Right renal pelvis (tissue), 4 donors: ENCODE measurements at places on chromosomes 4 and X.

GRCh38 chrX:120242813-120243212 is 7.8 kb upstream of the ZBTB33 start:
- DNase-seq, result no peak

GRCh38 chr4:36264207-36264826 is 17.1 kb upstream of the DTHD1 start:
- DNase-seq, result no peak

- no peak for DNase-seq
Observed at GRCh38 chr4:4857001-4857808, 2.3 kb upstream of the MSX1 start.

DNA sequence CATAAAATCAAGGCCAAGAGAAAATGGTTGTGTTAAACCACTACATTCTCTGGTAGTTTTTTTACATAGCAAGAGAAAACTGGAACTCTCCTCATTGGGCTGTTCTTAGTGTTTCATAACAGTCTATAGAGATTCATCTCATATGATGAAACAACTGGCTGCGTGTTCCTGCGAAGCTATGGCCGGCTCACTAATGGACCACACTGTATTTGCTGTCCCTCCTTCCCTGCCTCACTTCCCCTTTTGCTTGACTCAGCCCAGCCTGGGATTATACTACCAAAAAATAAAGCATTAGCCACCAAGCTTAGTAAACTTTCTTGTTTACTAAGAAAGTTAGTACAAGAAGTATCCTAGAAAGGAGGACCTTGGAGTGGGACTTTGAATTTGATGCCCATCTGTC is 31.6 kb upstream of the LSM6 start:
- no peak for DNase-seq

DNA sequence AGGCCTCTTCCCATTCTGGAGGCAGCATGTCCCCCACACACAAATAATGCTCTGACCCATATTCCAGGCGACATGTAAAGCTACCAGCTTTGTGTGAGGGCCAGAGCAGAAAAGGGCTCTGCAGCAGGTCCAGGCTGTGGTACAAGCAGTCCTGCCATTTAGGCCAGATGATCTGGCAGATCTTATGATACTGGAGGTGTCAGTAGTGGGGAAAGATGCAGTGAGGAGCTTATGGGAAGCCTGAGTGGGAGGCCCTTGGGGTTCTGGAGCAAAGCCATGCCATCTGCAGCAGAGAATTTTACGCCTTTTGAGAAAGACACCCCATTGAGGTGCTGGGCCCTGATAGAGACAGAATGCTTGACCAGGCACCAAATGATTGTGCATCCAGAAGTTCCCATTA is 7.7 kb downstream of the SYN1 start:
- no peak for DNase-seq

- no peak for DNase-seq
Observed at GRCh38 chr4:74451214-74451661, 6.3 kb downstream of the AREG start.

GRCh38 chr4:188287169-188287894 is 148.1 kb downstream of the TRIML1 start:
- DNase-seq, result no peak

DNA sequence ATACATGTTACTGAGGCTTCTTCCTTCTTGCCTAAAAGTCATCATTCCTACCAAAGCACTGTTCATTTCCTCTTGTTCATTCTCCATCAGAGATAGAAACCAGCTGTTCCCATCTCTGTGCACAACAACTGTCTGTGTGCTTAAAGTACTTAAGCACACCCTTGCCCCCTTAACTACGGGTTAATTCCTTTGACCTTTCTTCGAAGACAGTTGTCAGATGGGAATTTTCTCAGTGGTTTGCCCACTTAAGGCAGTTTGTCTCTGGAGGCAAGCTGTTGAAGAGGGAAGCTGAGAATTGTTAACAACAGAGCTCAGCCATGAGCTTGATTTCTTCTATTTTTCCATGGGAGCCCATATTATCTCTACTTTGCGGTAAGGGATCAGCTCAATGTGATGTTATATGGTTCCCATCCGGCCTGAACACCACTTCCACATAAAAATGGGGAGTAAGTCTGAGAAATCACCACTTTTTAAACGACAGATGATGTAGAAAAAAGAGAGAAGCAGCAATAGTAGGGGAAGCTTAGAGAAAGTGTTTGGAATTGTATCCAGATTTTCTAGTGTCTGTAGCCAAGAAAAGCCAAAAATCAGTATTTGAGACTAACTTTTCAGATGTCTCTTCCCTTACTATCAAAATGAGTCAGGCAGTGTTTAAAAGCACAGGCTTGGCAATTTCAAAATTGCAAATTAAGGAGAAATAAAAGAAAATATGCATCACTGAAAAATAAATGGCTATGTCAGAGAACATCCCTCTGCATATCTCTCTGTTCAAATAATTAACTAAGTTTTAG is 194.4 kb downstream of the SLIT2 start:
- peak; percentile 25 for DNase-seq

- no peak for DNase-seq
Observed at GRCh38 chrX:136496186-136496763, 1.1 kb upstream of the HTATSF1 start.

GRCh38 chr4:6472387-6473263 is at the start of gene PPP2R2C:
Gene PPP2R2C, minus strand, starts transcription at chr4:6472614. Its CDS starts 385 bp downstream, at chr4:6472229.
- no peak for DNase-seq

DNA sequence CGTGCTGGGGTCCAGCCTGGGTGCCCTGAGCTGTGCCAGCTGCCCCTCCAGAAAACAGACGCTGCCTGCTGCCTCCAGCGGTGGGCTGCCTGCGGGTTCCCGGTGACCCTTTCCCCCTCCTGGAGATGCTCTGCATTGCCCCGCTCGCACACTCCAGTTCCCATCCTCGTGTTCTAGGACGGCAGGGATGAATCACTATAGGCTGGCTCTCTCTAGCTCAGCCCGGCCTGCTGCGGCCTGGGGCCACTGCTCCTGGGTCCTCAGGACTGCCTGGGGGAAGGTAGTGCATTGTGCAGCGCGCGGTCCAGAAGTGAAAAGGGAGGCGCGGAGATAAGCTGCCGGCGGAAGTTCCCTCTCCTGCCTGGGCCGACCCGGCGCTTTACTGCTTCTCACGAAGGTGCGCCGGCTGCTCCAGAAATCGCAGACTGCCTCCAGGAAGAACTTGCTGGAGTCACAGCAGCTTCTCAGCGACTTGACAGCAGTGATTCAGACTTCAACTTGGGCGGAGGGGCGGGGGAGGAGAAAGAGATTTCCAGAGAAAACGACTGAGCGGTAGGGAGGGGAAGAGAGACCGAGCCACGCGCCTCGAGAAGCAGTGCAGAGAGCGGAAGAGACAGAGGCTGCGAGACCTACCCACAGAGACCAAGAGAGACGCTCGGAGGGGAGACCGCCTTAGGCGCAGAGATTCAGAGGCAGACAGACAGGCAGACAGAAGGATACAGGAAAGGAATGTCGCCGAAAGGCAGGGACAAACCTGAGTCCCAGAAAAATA is 6.7 kb upstream of the MSX1 start:
- DNase-seq, result no peak

DNA sequence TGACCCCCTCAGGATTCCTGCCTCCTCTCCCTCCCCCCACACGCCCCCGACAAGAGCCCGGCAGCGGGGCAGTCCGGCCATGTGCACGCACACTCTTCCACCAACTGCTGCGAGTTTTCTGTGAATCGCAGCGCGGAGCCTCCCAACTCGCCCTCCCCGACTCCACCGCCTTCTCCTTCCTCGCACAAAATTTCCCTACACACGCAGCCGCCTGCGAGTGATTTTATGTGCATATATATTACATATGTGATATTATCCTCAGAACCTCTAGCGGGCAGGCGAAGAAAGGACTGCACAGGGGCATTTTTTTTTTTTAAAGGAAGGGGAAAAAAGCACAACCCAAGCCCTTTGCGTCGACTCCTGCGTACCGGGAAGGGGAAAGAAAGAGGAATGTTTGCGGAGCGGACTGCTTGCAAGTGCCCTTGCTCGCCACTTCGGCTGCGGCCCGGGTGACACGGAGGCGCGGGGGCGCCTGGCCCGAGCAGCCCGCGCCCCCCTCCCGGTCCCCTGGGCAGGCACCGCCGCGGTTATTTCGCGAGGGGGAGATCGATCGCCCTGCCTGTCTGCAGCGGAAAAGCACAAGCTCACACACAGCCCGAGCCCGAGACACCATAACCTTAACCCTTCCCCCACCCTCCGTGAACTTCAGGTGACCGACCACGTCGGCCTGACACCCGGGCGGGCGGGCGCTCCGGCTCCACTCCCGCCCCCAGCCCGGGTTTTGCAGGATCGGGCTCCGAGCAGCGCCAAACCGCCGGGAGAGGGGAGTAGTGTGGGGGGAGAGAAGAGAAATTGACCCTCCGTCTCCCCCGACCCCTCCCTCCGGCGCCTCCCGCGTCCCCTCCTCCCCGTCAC is 2.3 kb downstream of the ZNF827 start:
- peak; percentile 77 for DNase-seq

DNA sequence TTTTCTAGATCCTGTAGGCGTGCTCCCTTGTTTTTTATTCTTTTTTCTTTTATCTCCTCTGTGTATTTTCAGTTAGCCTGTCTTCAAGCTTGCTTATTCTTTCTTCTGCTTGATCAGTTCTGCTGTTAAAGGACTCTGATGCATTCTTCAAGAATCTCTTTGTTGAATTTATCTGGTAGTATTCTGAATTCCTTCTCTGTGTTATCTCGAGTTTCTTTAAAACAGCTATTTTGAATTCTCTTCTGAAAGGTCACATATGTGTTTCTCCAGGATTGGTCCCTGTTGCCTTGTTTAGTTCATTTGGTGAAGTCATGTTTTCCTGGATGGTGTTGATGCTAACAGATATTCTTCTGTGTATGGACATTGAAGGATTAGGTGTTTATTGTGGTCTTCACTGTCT is 15.3 kb downstream of the RAB33B start:
- DNase-seq, result no peak

DNA sequence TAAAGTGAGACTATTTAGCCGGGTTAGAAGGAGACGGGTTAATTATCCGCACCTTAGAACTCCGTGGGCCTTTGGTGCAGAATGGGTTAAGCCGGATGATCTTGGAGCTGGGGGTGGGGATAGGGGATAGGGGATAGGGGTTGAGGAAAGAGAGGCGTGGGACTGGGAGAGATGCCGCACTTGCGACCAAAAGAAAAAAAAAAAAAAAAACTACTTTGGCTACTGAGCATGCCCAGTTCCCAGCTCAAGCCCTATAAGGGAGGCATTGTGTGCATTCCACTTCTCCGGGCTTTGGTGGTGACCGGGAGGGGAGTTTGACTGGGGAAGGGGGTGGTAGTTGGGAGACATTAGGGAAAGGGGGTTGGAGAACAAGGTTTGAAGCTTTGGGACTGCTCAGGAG is at the start of gene SLITRK4:
SLITRK4 (minus strand) TSS at position 187 of the 400 bp plus-strand sequence. CDS start 4,993 bp downstream, outside the sequence.
- DNase-seq, result no peak

DNA sequence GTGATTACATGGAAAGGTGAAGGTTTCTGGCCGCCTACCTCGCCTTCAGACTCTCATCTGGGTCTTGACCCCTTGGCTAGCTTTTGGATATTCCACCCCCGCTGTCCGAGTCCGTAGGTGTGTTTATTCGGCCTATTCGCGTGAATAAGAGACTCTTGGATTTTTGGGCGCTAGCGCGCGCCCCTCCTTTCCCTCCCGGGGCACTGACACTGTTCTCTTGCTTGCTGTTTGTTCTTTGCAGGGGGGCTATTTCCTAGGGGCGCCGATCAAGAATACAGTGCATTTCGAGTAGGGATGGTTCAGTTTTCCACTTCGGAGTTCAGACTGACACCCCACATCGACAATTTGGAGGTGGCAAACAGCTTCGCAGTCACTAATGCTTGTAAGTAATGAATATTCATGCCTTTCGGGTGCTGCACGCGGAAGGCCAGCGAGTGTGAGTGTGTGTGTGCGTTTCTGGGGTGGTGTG is 932 bp downstream of the GRIA2 start:
- no peak for DNase-seq

DNA sequence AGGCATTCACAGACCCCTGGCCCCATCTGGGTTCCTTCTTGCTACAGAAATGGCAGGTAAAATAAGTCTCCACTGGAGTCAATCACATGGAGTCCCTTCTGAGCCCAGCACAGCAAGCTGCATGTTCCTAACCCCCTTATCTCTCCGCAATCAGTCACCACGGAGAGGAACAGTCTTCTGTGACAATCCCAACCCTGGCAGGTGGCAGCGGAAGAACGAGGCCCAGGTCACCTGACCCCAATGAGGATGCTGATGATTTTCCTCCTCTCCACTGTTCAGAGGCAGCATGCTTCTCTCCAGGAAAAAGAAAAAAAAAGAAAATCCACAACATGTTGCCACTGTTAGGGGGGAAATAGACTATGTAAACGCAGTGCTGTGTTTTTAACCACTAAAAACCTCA is 50.1 kb downstream of the TSPAN5 start:
- no peak for DNase-seq

DNA sequence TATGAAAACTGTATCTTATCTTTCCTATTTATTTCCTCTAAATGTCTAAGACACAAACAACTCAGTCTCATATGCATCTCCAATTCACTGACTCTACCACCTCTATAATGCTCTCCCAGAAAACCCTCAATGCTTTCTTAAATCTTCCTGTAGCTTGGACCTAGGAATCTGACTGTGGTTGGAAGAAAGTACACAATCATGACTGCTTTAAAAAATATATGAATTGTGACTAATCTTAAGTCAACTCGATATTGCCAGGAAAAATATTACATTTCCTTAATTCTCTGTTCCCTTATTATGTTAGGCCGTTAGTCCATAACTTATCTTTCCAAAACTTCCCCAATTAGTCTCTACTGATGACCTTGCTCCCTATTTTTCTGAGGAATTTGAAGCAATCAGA is 87.0 kb downstream of the SPCS3 start:
- DNase-seq, result no peak

- no peak for DNase-seq
Observed at GRCh38 chr4:22730021-22730420, 37.3 kb downstream of the GBA3 start.

- no peak for DNase-seq
Observed at GRCh38 chrX:134885336-134886001, 105.3 kb upstream of the SMIM10 start.

GRCh38 chrX:24647257-24648058 is at the start of gene PCYT1B:
Gene PCYT1B, minus strand, starts transcription at chrX:24647347. Its CDS starts 242 bp downstream, at chrX:24647105.
- peak; percentile 62 for DNase-seq

DNA sequence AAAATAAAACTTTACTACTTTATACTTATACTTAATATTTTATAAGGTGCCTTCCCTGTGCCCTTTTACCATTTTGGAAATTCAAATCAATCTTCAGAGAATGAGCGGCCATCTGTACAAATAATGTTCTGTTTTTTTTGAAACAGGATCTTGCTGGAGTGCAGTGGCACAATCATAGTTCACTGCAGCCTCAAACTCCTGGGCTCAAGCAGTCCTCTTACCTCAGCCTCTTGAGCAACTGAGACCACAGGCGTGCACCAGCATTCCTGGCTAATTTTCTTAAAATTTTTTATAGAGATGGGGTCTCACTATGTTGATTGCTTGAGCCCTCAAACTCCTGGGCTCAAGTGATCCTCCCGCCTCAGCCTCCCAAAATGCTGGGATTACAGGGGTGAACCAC is 53.5 kb downstream of the FAM114A1 start:
- DNase-seq, result no peak

DNA sequence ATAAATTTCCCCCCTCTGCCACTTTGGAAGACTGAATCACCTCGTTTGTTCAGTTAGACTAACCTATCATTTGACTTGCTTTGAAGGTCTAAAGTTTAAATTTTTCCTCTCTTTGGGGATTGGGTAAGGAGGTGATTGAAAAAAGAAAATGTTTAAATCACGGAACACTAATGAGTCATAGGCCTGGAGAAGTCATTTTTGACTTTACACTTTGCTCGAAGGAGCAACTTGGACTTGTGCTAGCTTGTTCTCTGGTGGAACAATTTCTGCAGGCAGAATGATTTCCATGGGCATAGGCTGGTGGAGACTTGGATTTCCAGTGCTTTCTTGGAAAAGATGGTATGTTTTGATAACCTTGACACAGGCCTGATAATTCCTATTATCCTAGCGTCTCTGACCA is 10.5 kb upstream of the GLUD2 start:
- DNase-seq, result no peak

- DNase-seq, result no peak
Observed at GRCh38 chrX:23786268-23786815, 3.4 kb downstream of the SAT1 start.
